ENCODE measurements at places on chromosomes 5 and 9.

GRCh38 chr5:65923339-65923738 lies 3.0 kb upstream of the ERBIN start:
- DNase-seq: no peak

DNA sequence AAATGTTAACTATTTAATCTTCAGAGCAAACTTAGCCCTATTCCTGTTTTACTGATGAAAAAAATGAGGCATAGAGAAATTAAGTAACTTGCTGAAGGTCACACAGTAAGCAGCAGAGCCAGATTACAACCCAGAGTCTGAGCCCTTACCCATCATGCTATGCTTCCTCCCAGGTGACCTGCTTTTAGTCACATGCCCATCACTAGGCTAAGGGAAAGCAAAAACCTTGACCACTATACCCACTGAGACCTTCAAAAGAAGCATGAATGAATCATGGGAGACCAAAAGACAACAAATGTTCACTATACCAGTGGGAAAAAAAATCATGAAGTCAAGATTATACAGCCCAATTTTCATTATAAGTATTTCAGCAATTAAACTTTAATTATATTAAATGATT lies 5.3 kb upstream of the HAUS6 start:
- no peak for DNase-seq

DNA sequence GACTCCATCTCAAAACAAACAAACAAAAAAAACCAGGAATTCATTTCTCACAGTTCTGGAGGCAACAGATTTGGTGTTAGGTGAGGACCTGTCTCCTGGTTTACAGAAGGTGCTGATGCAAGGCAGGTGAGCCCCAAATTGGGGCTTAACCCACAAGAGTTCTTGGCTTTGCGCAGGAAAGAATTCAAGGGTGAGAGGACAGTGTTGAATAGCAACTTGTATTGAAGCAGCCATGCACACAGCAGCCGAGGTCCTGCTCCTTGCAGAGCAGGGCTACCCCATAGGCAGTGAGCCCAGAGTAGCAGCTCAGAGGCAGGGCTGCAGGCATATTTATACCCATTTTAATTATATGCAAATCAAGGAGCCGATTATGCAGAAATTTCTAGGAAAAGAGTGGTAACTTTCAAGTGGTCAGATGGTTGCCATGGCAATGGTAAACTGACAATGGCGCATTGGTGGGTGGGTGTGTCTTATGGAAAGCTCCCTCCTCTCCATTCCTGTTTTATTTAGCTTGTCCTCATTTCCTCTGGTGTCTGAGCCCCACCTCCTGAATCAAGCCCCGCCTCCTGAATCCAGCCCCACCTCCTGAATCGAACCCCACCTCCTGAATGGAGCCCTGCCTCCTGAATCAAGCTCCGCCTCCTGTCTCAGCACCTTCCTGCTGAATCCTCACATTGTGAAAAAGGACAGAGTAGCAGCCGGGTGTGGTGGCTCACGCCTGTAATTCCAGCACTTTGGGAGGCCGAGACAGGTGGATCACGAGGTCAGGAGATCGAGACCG lies 34.5 kb upstream of the COL5A1 start:
- DNase-seq: no peak

- no peak for DNase-seq
Measured at GRCh38 chr5:158023266-158023665, 164.3 kb upstream of the CLINT1 start.

DNA sequence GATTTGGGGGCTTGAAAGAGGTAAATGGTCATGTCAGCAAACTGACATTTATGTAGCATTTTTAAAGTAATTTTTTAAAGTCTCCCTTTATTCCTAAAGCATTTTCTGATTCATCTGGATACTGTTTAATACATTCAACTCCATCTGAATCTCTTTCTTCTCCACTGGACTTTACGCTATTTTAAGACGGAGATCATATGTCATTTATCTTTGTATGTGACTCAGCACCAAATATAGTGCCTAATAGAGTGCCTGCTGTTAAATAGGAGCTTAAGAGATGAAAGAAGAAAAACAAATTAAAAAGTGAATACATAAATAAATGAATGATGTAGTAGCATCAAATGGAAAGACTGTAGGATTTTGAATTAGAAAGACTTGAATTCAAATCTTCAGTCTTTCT lies 548.8 kb upstream of the SMC2 start:
- no peak for DNase-seq

GRCh38 chr9:34252670-34253459 lies 74.0 kb downstream of the UBAP1 start:
- DNase-seq: no peak

- no peak for DNase-seq
Measured at GRCh38 chr9:130239741-130240241, 25.8 kb upstream of the HMCN2 start.

- DNase-seq: no peak
Measured at GRCh38 chr5:10021248-10021647, 228.4 kb downstream of the ATPSCKMT start.

GRCh38 chr5:81837667-81838306 lies 86.9 kb upstream of the SSBP2 start:
- DNase-seq: no peak

GRCh38 chr9:97473717-97474116 lies 27.7 kb upstream of the TMOD1 start:
- no peak for DNase-seq

GRCh38 chr5:112254303-112254702 lies 164.8 kb downstream of the EPB41L4A start:
- no peak for DNase-seq

DNA sequence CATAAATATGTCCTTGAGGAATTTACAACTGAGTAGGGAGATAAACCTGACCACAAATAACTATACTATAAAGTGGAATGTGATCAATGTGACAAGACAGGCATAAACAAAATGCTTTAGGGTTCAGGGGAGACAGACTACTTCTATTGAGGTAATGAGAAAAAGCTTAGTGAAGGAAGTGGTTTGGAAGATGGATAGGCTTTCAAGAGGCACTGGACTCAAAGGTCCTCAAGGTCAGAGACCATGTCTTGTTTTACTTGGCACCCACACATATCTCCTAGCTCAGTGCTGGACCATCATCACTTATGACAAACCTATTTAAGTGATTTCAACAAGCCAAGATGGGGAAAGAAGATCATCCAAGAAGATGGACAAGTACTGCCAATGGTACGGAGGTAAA lies 257.8 kb downstream of the BNC2 start:
- DNase-seq: no peak

DNA sequence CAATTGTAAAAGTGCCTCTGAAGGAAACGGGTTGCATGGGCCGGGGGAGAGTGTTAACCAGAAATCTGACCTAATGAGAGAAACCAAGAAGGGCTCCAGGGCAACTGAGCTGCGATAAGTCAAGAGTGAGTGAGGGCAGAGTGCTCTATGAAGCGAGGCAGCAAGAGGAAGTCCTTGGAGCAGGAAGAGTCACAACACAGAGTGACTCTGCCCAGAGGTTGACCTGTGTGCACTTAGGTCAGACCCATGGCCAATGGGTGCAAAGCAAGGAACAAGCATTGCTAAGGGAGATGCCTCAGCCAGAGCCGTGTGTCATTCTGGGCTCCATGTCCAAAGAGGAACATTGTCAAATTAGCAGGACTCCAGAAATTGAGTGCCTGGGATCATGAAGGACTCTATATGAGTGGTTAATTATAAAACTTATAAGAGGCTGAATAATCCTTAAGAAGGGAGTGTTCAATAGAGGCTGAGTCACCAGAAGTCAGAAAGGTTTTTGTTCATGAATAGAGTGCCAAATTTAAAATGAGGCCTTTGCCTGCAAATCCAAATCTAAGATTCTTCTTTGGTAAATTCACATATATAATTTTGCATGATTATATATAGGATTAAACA lies 438.5 kb downstream of the MED10 start:
- no peak for DNase-seq

GRCh38 chr9:13095056-13095455 lies 184.4 kb downstream of the MPDZ start:
- no peak for DNase-seq

GRCh38 chr9:134545543-134546245 lies 95.9 kb upstream of the COL5A1 start:
- DNase-seq: peak; percentile 81

DNA sequence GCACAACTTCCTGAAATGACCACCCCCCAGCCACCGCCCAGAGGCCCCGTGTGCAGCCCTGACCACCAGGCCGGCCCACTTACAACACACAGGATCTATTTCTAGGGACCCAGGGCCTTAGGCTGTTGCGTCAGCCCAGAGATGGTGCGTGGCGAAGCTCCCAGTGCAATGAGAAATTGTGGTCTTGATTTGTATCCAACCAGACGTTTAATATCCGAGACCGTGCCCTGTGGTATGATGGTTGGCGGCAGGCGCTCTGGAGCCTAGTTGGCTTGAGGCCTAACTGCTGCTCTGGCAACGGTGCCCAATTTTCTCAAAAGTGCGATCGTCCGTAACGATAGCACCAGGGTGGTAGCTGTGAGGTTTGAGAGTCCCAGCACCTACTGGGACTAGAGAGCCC lies 32.6 kb upstream of the SLC6A19 start:
- DNase-seq: no peak

GRCh38 chr5:95884017-95884325 lies 61.4 kb upstream of the GLRX start:
- DNase-seq: no peak

GRCh38 chr5:126896170-126896702 lies 119.3 kb downstream of the LMNB1 start:
- no peak for DNase-seq

DNA sequence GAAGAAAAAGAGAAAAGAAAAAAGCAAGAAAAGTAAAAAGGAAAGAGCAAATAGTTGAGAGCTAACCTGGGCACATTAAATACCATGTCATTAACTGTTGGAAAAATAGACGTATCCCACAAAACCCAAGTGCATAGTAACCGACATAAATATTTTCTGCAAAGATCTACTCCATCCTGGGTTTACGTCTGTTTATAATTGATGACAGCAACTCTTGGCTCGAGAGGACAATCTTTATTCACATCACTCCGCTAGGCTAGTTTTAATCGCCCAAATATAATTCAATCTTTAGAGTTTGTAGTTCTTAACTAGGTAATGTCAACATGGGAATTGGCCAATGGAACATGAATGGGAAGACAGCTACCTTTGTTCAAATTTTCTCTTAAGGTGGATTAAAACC lies 321.7 kb upstream of the TNC start:
- DNase-seq: no peak

DNA sequence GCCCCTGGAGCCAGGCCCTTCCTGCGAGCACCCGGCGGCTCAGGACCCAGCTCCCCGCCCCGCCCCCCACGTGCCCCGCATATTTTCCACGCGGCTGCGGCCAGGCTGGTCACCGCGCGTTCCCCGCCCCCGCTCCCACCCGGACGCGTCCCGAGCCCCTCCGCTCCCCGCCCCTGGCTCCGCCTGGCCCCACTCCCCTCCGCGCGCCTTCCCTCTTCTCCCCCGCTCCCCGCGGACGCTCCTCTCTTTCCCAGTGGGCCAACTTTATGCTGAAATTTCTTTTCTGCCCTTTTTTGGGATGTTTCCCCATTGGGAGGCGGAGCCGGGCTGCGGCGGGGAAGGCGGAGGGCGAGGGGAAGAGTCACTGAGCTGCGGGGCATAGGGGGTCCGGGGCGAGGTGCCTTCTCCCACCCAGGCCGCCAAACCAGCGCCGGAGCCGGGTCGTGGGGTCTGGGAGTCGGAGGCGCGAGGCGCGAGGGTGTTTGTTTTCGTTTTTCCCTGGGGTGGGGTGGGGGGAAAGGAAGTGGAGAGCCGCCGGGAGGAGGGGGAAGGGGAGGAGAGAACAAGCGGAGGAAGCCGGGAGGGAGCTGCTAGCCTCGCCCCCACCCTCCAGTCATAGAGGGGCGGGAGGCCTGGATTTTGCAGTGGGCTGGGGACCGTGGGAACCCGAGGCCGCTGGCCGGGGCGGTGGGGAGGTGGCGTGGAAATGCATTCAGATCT lies 1.0 kb upstream of the TPM2 start:
- no peak for DNase-seq

GRCh38 chr5:72076621-72077300 lies 30.5 kb upstream of the MAP1B start:
- DNase-seq: no peak

GRCh38 chr5:56763711-56764466 lies 51.5 kb upstream of the MAP3K1 start:
- DNase-seq: no peak

GRCh38 chr5:135371622-135372232 lies 27.3 kb downstream of the MACROH2A1 start:
- peak; percentile 18 for DNase-seq

GRCh38 chr9:91231619-91232018 lies 130.1 kb downstream of the AUH start:
- no peak for DNase-seq

- DNase-seq: no peak
Measured at GRCh38 chr5:172407241-172407691, 47.1 kb downstream of the SH3PXD2B start.

All from AG09309 (cell line).